Upper lobe of right lung (tissue), 1 donor: ENCODE measurements at places on chromosomes 11 and 22.

- peaks cover 40% of the 10 kb centered on the region for H3K36me3 ChIP-seq
- H3K27me3 ChIP-seq = no peaks in the 10 kb centered on the region
- no peak overlapping the region for H3K27ac ChIP-seq
- no peaks in the 10 kb centered on the region for H3K4me1 ChIP-seq
These were observed 48.9 kb downstream of the POLD3 start for GRCh38 chr11:74641289-74641688.

- H3K4me1 ChIP-seq = no peaks in the 10 kb centered on the region
- H3K36me3 ChIP-seq = peaks cover 35% of the 10 kb centered on the region
- H3K4me3 ChIP-seq = no peak overlapping the region
- DNase-seq = no peak
- H3K27ac ChIP-seq = no peak overlapping the region
These were observed 35.9 kb downstream of the KIAA0930 start for GRCh38 chr22:45204819-45205218.

- no peak overlapping the region for H3K27ac ChIP-seq
- no peaks in the 10 kb centered on the region for H3K4me1 ChIP-seq
- H3K36me3 ChIP-seq = no peaks in the 10 kb centered on the region
- H3K27me3 ChIP-seq = no peaks in the 10 kb centered on the region
- DNase-seq = peak; percentile 49
These were observed 29.2 kb downstream of the PDGFB start for GRCh38 chr22:39215426-39216142.

GRCh38 chr22:20881231-20881630 lies 22.4 kb downstream of the SNAP29 start:
- no peaks in the 10 kb centered on the region for H3K27me3 ChIP-seq
- H3K4me3 ChIP-seq = no peak overlapping the region
- H3K36me3 ChIP-seq = peaks cover 57% of the 10 kb centered on the region

- no peak overlapping the region for H3K4me3 ChIP-seq
- H3K27ac ChIP-seq = no peak overlapping the region
- no peaks in the 10 kb centered on the region for H3K4me1 ChIP-seq
- no peaks in the 10 kb centered on the region for H3K36me3 ChIP-seq
- H3K27me3 ChIP-seq = no peaks in the 10 kb centered on the region
These were observed 21.1 kb downstream of the MS4A6A start for GRCh38 chr11:60161766-60162165.

DNA sequence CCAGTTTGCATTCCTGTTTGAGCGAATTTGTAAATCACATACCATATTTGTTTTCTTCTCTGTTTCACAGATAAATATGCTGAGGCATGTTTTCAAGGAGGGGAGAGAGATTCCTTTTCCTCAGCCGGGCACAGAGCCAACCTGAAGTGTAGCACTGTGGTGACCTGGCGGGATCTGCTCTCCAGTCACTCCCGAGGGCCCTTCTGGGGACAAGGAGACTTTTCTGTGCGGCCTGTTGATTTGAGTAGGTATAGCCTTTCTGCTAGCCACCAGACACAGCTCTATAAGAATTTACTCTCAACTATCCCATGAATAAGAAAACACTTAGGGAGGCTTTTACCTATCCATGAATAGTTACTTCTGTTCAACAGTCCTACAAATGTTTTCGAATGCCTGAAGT lies 63.5 kb upstream of the FDX1 start:
- H3K4me1 ChIP-seq = no peaks in the 10 kb centered on the region
- DNase-seq = peak; percentile 88
- no peak overlapping the region for H3K27ac ChIP-seq
- H3K36me3 ChIP-seq = no peaks in the 10 kb centered on the region

DNA sequence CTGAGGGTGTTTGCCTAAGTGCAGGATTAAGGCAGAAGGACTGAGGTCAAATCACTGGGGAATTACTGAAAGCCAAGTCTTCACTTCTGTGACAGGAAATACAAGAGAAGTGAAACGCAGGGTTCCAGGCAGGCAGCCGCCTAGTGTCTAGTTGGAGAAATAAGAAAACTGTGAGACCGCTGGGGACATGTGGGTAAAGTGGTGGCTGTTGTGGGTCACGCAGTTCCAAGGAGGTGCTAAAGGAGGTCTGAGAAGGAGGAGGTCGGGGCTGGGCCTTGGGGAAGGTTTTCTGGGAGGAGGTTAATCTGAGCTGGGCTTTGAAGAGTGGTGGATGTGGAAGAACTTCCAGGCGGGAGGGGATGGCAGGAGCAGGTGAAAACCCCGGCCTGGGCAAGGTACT lies 11.2 kb downstream of the MCM5 start:
- peaks cover 88% of the 10 kb centered on the region for H3K36me3 ChIP-seq
- H3K27me3 ChIP-seq = no peaks in the 10 kb centered on the region
- no peak for DNase-seq
- no peak overlapping the region for H3K27ac ChIP-seq

- H3K4me3 ChIP-seq = no peak overlapping the region
- no peaks in the 10 kb centered on the region for H3K27me3 ChIP-seq
- H3K4me1 ChIP-seq = no peaks in the 10 kb centered on the region
These were observed 91.3 kb downstream of the ZC3H12C start for GRCh38 chr11:110184456-110184855.

DNA sequence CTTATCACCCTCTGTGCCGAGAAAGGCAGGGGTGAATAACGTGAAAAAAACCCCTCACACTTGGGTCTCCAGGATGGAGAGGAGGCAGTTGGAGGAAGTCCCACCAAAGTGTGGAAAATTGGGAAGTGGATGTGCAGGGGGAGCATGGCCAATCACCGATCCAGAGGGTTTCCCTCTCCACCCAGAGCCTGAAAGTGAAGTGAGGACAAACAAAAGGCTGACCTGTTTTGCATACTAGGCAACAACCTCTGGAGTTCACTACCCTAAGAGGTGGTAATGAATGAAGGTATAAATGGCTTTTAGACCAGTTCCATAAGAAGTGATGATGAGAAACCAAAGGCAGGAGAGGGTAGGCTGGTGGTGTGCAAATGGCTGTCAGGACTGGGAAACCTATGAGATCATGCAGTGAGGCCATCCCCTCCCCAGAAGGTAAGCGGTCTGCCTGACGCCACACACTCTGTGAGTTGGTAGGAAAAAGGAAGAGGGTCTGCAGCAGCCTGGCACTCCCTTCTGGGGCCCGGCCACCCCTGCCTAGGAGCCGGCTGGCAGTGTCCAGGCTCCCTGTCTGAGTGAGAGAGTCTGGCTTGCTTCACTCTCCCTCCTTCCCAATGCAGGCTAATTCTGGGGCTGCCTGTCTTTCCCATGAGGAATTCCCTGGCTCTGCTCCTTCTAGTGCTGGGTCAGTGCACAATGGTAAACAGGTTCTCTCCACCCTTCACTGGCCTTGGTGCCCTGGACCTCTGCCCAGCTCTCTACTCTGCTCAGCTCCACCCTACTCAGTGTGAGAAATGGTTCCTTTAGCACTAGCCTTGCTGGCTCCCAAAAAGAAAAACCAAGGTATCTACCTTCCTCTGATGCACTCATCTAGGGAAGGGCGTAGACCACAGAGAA lies 15.6 kb downstream of the TBC1D10A start:
- H3K4me1 ChIP-seq = peaks cover 88% of the 10 kb centered on the region
- H3K36me3 ChIP-seq = no peaks in the 10 kb centered on the region
- peak overlapping the region; percentile 89 for H3K27ac ChIP-seq
- no peak overlapping the region for H3K4me3 ChIP-seq

- no peak overlapping the region for H3K4me3 ChIP-seq
- no peak for DNase-seq
- H3K36me3 ChIP-seq = no peaks in the 10 kb centered on the region
These were observed 45.1 kb downstream of the FLI1 start for GRCh38 chr11:128738942-128739341.

- H3K4me3 ChIP-seq = no peak overlapping the region
- no peaks in the 10 kb centered on the region for H3K27me3 ChIP-seq
- H3K27ac ChIP-seq = no peak overlapping the region
- H3K4me1 ChIP-seq = no peaks in the 10 kb centered on the region
These were observed 57.9 kb downstream of the DYNC2H1 start for GRCh38 chr11:103167166-103167565.

DNA sequence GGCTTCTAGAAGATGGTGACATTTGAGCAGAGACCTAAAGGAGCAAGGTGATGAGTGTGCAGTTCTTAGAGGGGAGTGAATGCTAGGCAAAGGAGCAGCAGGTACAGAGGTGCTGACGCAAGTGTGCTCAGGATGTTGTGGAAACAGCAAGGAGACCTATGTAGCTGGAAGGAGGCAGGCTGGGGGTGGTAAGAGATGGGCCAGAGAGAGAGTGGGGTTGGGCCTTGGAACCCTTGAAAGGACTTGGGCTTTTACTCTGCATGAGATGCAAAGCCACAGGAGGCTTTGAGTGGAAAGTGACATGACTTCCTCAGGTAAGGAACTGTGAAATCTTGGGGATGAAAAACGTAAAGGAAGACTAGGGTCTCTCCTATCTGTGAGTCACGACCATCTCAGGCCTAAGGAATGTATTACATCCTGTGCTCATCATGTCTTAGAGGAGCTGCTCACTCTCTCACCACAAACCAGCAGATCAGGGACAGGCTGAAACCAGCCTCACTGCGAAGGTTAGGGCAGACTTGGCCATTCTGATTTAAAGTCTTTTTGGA lies 65.4 kb downstream of the MICAL2 start:
- no peaks in the 10 kb centered on the region for H3K36me3 ChIP-seq
- no peak overlapping the region for H3K27ac ChIP-seq

- no peaks in the 10 kb centered on the region for H3K4me1 ChIP-seq
- peak; percentile 43 for DNase-seq
- no peak overlapping the region for H3K4me3 ChIP-seq
- no peaks in the 10 kb centered on the region for H3K27me3 ChIP-seq
- H3K27ac ChIP-seq = no peak overlapping the region
These were observed 16.3 kb upstream of the TMEM191C start for GRCh38 chr22:21450858-21451353.

GRCh38 chr11:100760744-100761143 lies 73.7 kb downstream of the ARHGAP42 start:
- H3K27me3 ChIP-seq = no peaks in the 10 kb centered on the region
- no peak overlapping the region for H3K4me3 ChIP-seq
- no peaks in the 10 kb centered on the region for H3K4me1 ChIP-seq
- H3K27ac ChIP-seq = no peak overlapping the region
- no peak for DNase-seq

DNA sequence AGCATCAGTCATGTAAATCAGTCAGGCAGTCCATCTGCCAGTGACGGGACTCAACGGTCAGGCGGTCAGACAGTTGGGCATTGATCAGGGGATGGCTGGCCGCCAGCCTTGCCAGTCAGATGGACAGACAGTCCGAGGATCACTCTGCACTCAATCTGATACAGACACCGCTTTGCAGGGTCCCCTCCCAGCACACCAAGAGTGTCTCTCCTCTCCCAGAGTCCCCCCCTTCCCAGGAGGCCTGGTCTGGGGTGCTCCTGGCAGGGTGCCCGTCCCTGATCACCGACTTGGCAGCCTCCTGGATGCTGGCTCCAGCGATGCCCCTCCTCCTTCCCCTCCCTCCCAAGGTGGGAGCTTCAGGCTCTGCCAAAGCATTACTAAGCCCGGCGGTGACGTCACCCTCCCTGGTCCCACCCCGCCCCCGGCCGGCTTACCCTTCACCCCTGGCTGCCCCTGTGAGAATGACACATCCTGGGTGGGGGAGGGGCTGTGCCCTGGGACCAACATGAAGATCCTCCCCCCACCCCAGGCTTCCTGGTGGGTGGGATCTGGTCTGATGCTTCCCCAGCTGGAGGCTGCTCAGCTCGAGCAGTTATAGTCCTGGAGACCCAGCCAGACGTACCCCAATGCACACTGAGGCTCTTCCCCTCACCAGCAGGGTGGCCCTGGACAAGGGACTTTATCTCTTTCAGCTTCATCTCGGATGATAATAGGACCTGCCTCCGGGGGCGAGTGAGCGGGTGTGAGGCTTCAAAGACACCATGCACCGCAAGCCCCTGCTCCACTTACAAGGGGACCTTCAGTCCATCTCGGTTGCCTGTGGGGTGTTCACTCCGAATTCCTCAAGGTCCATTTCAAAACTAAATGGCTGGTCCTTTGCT lies 69.2 kb downstream of the CD82 start:
- H3K27ac ChIP-seq = no peak overlapping the region
- no peaks in the 10 kb centered on the region for H3K36me3 ChIP-seq
- no peak overlapping the region for H3K4me3 ChIP-seq
- DNase-seq = peak; percentile 74

GRCh38 chr11:14687456-14687855 lies 43.9 kb downstream of the PDE3B start:
- no peaks in the 10 kb centered on the region for H3K27me3 ChIP-seq
- DNase-seq = no peak
- no peak overlapping the region for H3K27ac ChIP-seq
- H3K4me1 ChIP-seq = no peaks in the 10 kb centered on the region

DNA sequence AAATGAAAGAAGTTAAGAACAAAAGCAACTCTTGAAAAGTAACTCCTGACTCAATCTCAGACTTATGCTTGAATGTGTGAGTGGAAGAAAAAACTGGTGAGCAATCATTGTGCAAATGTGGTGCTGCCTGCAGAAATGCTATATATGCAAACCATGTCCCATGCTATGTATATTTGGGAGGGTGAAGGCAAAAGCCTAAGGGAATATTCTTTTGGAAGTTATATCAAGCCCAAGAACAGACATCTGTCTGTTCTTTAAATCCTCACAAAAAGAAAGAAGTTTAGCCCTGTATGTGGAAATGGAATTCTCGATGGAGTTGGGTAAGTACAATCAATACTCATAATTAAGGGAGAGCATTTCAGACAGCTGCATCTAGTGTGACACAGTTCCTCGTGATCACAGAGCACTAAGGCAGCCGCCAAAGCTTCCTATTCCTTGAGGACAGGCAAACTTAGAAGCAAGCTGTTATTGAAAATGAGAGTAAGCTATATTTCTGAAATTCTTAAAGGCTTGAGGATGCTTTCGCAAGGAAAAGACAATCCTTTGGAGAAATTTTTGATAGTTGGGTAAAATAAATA lies 406.5 kb upstream of the CHORDC1 start:
- no peaks in the 10 kb centered on the region for H3K27me3 ChIP-seq
- no peak overlapping the region for H3K27ac ChIP-seq
- no peak for DNase-seq
- no peak overlapping the region for H3K4me3 ChIP-seq

DNA sequence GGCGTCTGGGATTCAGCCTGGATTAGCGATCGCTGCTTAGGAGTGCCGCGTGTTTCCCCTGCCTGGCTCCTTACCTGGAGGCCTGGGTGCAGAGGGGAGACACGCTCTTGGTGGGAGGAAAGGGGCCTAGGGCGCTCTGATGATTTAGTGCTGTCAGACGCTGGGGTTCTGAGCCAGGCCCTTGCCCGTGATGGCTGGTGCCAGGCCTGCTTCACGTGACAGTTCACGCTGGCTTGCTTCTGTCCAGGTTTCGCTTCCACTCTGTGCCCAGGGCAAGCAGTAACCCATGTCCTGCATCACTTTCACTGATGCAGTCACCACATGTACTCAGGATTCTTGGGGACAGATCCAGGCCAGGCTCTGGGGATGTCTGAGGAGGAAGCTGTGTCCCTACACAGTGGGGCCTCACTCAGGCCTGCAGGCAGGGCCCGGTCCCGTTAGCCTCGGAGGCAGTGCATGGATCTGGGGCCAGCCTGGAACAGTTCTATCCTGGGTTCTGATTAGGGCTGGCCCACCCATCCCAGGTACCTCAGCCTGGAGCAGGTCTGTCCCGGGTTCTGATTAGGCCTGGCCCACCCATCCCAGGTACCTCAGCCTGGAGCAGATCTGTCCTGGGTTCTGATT lies 1220.9 kb downstream of the BRD1 start:
- H3K36me3 ChIP-seq = no peaks in the 10 kb centered on the region
- DNase-seq = no peak
- no peaks in the 10 kb centered on the region for H3K27me3 ChIP-seq
- H3K4me1 ChIP-seq = no peaks in the 10 kb centered on the region
- H3K27ac ChIP-seq = no peak overlapping the region
